ENCODE measurements at places on chromosomes 1 and 21.

DNA sequence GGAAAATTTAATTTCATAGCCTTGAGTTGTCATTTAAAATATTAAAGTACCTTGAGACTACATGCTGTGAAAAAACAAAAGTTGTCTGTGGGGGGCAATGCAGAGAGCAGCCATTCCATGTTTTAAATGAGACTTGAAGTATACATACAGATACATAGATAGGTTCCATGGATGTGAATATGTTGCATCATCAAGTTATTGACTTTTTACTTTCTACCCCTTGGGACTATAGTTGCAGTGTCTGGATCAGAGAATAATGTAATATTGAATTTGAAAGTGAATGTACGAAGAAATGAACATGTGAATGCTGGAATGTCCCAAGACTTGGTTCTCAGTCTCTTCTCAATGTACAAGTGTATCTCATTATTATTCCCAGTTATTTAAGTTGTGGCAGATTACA, 751.0 kb downstream of the MRPL39 start:
- no peak for DNase-seq

- DNase-seq = no peak
These were observed 64.3 kb upstream of the TRABD2B start for GRCh38 chr1:48061162-48062136.

- DNase-seq = no peak
These were observed 64.2 kb downstream of the VPS13D start for GRCh38 chr1:12294076-12294475.

GRCh38 chr1:1164701-1165451, 8.8 kb upstream of the TTLL10 start:
- no peak for DNase-seq

DNA sequence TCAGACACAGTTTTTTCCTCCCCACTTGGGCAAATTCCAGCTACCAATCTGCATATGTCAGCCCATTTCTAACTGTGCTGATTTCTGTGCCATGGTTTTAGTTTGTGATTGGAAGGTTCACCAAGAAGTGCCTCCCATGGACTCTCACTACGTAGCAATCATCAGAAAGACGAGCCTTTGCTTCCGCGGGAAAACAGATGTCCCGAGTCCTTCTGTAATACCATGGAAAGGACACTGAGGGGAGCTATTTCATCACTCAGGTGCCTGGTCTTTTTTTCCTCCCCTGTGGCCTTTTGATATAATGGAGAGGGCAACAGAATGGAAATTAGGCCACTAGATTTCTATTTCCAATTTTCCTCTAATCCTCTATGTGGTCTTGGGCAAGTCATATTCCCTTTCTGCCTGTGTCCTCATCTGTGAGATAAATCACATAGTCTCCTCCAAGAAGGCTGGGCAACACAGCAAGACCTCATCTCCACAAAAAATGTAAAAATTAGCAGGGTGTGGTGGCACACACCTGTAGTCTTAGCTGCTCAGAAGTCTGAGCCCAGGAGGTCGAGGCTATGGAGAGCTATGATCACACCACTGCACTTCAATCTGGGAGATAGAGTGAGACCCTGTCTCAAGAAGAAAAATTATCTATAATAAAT, 24.8 kb downstream of the LEMD1 start:
- no peak for DNase-seq

- no peak for DNase-seq
These were observed 13.0 kb downstream of the BATF3 start for GRCh38 chr1:212686591-212686990.

- DNase-seq = no peak
These were observed 81.5 kb upstream of the ZP4 start for GRCh38 chr1:237972186-237972585.

DNA sequence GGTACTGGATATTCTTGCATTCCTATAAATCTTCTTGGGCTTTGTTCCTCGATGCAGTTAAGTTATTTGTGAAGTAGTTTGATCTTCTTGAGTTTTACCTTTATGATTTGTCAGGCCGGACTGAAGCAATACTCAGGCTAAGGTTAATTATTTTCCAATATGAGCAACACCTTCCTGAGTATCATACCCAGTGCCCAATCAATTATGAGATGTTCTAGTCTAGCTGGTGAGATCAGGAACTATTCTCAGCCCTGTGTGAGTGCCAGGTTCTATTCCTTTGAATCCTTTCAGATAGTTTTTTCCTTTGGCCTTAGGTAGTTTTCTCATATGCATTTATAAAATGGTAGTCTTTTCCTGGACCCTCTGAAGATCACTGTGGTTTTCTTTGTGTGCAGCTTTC, 92.5 kb downstream of the SCMH1 start:
- no peak for DNase-seq

DNA sequence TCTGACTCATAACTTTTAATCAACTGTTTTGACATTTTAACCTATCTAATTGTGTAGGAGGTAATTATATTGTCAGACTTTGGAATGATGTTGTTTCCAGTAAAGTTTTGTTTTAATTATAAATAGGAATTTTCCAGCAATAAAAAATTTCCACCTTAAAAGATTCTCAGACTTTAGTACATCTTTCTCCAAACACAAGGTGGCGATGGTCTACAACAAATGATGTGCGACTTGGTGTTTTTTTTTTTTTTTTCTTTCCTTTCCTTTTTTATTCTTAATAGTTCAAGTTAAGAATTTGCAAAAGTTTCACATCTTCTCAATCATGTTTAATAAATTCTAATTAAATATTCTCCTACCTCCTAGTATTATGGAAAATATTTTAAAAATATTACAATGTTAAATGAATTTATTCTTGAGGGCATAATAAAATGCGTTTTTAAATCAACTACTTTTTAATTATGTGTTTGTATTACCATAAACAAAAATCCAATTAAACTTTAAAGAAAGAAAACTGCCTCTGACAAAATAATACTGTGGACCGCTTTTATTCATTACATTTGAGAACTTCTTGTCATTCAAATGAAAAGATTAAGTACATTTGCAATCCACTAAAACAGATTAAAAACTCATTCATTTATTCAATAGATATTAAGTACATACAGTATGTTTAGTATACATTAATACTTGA, 4.4 kb upstream of the ADAMTS1 start:
- DNase-seq = no peak

GRCh38 chr1:42422737-42423136, 33.1 kb downstream of the ZMYND12 start:
- no peak for DNase-seq

DNA sequence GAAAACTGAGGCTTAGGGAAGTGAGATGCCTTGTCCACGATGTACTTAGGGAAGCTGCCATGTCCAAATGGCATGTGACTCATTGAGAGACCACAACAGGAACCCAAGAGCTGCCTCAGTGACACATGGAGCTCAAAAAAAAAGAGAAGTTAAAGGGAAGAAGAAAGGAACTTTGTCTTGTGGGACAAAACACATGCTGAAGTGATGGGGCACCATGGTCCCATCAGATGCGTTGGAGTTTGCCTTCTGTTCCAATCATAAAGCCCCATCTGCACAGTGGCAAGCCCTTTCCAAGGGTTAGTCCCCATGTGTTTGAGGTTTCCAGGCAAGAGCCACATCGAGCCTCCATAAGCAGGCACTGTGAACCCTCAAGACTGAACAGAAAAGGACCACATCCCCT, 8.0 kb downstream of the MED8 start:
- no peak for DNase-seq

DNA sequence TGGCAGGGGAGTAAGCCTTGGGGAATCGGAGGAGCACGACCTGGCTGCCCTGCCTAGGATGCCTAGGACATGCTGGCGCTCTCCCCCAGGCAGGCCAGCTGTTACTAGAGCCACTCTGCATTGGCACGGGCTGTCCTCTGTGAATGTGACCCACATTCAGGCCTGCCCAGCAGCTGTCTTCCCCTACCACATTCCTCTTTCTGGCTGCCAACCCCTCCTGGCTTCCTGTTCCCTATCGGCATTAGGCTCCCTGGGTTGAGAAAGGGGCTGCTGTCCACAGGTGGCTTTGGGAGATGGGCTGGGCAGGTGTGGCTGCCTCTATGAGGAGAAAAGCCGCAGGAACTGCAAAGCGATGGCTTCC, 2.3 kb upstream of the NFASC start:
- DNase-seq = no peak

DNA sequence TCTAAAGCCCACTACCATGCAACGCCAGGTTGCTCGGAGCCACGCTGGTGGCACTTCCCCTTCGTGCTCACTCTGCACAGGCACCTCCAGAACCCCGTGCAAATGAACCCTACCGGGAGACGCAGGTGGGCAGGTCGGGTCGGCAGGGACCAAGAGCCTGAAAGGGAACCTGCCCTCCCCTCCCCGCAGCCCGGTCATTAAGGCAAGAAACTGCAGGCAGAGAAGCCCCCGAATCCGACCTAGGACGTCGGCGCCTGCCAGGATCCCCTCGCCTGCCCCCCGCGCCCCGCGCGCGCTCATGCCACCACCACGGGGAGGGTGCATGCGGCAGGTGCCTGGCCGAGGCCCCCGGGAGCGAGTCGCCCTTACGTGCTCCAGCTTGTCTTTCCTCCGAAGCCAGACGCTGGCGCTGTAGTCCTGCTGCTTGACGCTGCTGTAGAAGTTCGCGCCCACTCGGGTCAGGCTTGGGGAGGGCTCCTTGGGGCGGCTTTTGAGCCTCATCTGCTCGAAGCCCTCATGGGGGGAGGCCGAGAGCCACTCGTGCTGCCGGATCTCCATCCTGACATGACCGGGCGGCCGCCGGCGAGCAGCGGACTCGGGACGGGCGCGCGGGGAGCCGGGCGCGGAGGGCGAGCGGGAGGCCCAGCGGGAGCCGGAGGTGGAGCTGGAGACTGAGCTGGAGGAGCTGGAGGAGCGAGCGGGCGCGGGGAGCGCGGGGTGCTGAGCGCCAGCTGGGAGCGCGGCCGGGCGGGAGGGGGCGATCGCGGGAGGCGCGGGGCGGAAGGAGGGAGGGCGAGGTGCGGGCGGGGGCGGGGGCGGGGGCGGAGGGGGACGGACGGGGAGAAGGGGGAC, 552 bp downstream of the PLD5 start:
- DNase-seq = peak; percentile 92

DNA sequence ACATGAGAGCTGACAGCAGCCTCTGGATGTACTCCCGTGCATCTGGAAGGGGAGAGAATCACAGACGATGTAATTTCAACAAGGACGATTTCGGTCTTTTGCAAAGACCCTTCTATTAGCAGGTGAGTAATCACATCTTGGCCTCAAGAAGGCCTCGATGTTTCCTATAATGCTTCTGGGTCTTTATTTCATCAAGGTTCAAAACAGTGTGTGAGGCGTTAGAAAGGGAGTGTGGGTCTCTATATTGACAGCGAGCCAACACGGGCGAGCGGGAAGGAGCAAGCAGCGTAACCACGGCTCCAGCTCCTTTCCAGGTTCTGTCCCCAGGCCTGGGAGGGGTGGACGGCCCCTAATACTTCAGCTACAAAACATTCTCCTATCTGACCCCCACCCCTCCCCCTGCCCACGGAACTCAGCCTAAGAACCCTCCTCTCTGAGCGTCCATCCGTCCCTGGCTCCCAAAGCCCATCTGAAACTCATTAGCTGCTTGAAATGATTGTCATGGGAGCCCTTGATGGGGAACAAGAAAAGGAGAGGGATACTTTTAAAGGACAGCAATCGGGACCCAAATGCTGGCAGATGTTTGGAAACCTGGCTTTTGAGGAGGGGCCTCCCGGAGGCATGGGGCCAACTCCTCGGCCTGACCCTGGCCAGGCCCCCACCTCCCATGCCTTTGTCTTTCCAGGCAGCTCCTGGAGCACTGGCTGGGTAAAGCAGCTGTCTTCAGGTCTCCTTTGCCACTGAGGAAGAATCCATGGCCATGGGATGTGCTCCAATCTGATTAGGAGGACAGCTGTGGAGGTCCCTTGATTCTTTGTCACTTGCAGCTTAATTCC, 250.8 kb downstream of the FOXD2 start:
- DNase-seq = no peak

GRCh38 chr1:209926045-209926444, 12.0 kb upstream of the SYT14 start:
- peak; percentile 88 for DNase-seq

DNA sequence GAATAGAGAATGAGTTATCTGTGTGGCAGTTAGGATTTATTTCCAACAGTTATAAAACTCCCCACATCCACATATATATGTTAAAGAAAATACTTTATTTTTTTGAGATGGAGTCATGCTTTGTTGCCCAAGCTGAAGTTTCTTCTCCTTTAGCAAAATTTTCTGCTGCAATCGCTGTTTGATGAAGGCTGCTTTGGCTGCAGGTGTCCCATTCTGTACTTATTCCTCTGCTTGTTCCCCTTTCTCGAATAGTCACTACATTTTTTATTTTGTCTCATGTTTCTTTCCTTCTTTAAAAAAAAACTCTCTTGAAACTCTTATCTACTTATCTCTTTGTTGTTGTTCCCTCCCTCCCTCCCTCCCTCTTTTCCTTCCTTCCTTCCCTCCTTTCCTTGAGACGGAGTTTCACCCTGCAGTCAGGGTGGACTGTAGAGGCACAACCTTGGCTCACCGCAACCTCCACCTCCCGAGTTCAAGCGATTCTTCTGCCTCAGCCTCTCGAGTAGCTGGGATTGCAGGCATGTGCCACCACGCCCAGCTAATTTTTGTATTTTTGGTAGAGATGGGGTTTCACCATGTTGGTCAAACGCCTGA, 10.6 kb downstream of the OR2W3 start:
- no peak for DNase-seq

GRCh38 chr1:37189111-37189510, 154.8 kb upstream of the GRIK3 start:
- no peak for DNase-seq

DNA sequence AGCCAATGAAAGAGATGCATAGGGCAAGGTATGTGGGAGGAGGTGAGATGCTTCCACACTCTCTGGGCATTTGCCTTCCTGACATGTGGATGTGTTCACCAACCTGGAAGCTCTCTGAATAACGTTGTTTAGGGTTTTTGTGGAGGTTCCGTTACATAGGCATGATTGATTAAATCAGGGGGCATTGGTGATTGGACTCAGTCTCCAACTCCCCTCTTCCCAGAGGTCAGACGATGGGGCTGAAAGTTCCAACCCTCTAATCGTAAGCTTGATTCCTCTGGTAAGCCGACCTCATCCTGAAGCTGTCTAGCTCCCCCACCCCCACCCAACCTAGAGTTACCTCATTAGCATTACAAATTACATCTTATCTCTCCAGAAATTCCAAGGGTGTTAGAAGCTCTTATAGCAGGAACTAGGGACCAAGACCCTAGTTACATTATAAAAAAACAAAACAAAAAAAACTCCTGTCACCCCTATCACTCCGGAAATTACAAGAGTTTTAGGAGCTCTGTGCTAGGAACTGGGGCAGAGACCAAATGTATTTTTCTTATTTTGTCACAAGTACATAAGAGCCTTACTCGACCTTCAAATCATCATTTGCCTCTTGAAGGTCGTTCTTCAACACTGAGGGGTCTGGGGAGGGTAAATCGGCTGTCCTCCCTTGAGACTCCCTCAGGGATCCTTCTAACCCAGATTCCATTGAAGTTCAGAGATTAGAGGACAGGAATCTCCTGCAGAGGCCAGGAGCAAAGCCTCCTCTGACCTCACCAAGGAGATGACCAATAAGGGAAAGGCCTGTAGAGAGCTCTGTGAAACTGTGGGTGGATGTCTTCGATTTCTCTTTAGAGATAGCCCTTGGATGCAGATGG, 58.2 kb downstream of the DNTTIP2 start:
- no peak for DNase-seq

- no peak for DNase-seq
These were observed 4.9 kb downstream of the TEX38 start for GRCh38 chr1:46676531-46676930.

- DNase-seq = no peak
These were observed 35.8 kb downstream of the IVNS1ABP start for GRCh38 chr1:185281245-185281644.

- peak; percentile 85 for DNase-seq
These were observed 29.0 kb upstream of the KHDRBS1 start for GRCh38 chr1:31984419-31985347.
